GM12891 (cell line): ENCODE measurements at places on chromosomes 6 and 20.

DNA sequence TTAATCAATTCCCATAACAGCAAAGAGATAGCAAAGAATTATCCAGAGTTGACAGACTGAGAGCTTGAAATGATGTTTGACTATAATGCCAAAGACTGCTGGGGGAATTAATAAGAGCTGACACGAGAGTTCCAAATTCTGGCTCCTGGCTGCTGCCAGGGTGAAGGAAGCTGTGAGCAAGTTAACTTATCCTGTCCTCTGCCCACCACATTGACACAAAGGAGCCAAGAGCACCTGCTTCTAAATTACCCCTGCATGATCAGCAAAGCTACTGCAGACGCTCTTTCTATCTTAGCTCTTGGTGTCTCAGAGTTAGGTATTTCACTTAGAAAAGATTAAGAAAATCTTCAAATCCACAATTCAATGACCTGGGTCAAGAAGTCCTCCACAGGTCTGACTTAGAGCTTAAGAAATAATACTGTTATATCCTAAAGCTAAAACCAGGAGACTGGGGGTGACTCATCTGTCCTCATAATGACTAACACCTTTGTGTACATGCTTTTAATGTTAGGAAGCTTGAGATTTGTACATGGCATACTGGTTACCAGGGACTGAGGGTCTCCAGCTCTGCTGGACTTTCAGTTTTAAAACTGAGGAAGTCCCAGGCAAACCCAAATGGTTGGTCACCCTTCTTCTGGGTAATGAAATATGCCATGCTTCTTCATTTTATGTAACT, 13.2 kb upstream of the FRK start:
- DNase-seq: no peak

GRCh38 chr6:35027807-35028206, 113.3 kb downstream of the TCP11 start:
- no peak for DNase-seq

GRCh38 chr6:113529196-113529595, 327.9 kb upstream of the MARCKS start:
- DNase-seq: no peak

GRCh38 chr6:113978084-113978675, 7.2 kb upstream of the HDAC2 start:
- no peak for DNase-seq
